ENCODE measurements at places on chromosomes 1 and 21.

DNA sequence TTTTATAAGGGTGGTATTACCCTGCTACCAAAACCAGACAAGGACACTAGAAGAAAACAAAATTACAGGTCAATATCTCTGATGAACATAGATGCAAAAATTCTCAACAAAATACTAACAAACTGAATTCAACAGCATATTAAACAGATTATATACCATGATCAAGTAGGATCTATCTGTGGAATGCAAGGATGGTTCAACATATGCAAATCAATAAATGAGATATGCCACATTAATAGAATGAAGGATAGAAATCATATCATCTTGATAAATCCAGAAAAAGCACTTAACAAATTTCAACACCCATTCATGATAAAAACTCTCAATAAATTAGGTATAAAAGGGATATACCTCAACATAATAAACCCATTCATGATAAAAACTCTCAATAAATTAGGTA, 24.3 kb upstream of the MYBPHL start:
- DNase-seq, result no peak

DNA sequence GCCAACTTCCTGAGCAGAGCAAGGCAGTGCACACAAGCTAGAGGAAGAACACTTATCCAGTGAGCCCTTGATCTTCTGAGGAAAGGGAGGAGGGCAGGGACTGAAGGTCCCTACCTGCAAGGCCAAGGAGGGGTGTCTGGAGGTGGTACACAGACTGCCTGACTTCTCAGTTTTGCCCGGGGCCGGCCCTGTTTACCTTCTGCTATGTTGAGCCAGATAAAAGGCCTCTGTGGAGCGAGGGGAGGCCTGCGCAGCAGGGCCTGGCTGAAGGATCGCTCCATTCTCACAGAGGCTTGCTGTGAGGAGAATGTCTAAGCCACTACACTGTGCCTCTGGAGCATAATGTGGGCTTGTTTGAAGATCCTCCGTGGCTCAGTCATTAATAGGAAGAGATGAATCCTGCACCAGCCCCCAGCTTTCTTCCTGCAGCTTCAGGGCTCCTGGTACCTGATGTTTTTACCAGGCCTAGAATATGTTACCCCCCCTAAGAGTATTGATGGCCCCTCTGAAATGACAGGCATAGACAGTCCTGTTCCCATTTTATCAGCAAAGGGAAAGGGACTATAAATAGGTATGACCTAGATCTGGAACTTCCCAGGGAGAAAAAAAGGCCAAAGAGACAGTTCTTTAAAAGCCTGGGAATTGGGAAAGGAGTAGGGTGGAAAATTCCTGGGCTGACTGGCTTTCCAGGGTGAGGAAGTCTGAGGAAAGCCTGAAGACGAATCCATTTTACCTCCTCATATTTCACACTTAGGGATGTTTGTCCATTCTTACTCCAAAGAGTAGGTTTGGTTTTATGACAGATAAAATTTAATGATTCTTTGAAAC, 4.7 kb downstream of the POGK start:
- no peak for DNase-seq

DNA sequence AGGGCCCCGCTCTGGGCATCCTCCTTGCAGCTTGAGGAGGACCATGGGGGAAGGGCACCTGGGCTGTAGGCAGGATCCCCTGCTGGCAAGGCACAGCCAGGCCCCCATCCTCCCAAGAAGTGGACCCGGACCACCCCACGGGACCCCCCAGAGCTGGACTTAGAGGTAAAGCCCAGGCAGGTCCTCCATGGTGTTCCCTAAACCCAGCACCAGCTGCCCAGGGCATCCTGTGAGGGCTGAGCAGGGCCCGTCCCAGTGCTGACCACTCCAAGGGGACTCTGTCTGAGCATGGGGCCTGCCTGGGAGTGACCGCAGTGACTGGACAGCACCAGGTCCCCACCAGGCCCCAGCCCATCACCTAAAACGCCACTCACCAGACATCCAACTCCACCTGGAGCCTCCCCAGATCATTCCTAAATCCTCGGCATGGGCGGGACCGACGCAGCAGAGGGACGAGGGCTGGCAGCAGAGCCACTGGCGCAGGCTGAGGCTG, 21.3 kb downstream of the COL6A2 start:
- DNase-seq, result no peak

- DNase-seq, result no peak
These were observed 6.8 kb upstream of the INAVA start for GRCh38 chr1:200887772-200888348.

DNA sequence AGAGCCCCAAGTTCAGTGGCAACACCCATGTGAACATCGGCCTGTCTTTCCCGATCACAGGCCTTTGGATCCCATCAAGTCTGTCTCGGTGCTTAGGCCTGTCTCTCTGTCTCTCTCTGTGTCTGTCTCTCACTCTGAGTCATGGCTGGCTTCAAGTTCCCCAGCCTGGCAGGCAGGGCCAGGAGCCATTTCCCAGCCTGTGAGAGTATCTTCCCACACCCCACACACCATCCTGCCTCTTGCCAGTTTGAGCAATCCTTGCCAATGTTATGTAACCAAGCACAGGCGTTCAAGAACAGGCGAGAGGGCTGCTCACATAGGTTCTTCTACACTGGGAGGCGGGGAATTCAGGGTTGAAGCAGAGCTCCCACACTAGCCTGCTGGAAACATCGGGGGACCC, 70.0 kb upstream of the TMEM51 start:
- DNase-seq, result no peak

- no peak for DNase-seq
These were observed 574.9 kb upstream of the NR5A2 start for GRCh38 chr1:199452627-199453026.

DNA sequence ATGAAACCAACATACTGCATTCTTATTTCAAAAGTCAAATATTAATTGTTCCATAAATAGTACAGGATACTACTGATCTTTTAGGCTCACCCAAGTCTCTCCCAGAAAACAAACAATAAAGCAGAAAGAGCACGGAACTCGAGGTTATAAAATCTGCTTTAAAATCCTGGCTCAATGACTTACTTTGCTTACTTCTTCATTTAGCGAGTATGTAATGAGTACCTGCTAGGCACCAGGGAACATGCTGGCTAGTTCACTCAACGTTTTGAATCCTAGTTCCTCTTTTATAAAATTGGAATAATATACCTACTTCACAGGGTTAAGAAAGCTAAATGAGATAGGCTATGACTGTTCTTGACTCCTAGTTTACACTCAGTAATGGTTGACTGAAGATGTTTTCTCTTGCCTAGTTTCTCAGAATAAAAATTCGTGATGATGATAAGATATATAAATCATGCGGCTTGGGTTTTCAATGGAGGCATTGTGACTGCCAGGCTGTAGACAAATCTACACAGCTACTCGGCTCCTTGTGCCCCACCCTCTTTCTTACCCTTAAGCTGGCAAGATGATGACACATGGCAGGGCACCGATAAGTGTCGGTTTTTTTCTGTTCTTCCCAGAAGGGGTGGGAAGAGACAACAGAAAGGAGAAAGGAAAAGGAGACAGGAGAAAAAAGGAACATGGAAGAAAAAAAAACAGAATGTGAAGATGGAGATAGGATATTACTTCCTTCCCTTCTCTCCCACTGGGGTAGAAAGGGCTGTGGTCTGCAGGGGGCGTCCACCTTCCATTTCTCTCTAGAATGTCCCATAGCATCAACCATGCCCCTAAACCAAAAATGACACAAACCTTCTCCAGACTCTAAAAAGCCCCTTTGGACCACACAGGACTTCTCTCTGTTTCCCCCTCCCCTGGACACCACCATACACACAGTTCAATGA, 507.1 kb downstream of the SMYD3 start:
- DNase-seq, result no peak

DNA sequence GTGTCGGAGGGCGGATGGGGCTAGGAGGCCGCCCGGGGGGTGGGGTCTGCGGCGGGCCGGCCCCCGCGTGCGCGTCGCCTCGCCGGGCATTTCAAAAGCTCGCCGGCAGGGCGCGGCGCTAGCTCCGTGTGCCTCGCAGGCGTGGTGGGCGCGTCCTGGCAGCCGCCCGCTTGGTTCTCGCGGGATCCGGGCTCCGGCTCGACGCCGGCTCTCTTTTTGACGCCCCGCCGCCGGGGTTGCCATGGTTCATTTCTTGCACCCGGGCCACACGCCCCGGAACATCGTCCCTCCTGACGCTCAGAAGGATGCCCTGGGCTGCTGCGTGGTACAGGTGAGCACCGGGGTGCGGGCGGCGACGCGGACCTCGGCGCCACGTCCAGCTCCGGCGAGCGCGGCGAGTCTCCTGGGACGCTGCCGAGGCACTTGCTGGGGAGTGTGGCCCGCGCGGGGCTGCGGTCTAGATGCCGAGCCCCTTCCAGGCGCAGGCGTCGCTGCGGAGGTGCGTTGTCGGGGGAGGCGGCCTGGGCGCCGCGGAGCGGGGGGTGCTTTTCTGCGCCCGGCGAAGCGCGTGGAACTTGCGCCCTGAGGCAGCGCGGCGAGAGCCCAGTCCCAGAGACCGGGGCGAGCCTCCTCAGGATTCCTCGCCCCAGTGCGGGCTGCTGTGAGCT, at the start of gene ZYG11A:
Gene ZYG11A (plus strand): TSS at position 118 of the 668 bp plus-strand sequence. CDS start 124 bp downstream, at position 242.
- DNase-seq, result peak; percentile 95
